Activated CD4-positive, alpha-beta T cell treated with anti-CD3 and anti-CD28 coated beads, Interleukin-2, amount 50 U/mL, for 48 hours (primary cell): ENCODE measurements at places on chromosomes 16 and 17.
A peak's percentile ranks its signal among the peaks of the same experiment; 100 is the strongest.

- DNase-seq: no peak
Measured at GRCh38 chr17:77936881-77937280, 21.6 kb upstream of the TNRC6C start.

DNA sequence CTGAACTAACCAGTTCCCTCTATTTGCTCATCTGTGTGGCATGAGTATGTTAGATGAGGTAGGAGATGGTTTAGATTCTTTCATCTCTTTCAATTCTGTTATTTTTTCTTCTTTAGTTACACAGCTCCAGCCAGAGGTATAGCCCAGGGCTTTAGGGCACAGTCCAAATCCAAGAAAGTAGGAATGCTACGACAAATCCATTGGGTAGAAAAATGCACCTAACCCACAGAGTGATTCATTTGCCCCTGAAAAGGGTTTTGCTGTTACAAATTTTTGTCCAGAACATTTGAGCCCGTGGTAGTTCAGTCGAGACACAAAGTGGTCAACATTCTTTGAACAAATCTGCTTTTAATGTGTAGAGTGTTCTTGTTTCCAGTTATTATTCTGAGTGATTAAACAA lies 250.7 kb downstream of the HS3ST3A1 start:
- DNase-seq: no peak

- no peak for DNase-seq
Measured at GRCh38 chr17:82545071-82545462, 25.5 kb downstream of the FOXK2 start.

DNA sequence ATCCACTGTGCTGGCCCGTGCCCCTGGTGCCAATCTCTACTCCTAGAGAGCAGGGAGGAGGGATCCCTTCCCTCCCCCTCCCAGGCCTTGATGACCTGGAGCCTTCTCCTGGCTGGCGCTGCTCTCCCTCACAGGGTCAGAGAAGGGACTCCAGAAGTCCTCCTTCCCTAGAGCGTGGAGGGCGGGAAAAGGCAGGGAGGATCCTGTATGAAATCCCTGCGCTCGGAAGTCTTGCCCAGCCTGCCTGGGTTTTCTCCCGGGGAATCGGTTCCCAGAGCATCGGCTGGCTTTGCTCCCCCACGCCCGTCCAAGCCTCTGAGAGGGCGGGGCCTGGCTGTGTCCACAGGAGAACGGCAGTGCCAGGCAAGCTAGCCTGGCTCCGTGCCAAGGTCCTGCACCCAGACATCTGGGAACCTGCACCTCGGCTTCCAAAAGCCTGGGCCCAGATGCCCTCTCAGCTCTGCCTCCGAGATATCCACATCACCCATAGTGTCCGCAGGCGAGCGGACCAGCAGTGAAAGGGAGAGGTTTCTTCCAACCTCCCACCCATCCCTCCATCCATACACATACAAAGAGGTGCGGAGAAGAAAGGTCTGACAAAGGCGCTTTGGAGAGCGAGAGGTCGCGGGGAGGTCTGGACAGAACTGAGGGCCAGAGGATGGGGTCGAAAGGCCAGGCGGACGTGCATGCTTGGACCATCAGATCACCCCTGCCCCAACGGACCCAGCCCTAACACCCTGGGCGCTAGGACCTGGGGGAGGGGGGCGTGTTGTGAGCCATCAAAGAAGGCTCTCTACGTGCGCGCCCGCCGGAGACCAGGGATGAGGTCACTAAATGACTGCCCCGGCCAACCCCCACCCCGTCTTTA lies 1.1 kb downstream of the MPP2 start:
- peak; percentile 34 for DNase-seq

DNA sequence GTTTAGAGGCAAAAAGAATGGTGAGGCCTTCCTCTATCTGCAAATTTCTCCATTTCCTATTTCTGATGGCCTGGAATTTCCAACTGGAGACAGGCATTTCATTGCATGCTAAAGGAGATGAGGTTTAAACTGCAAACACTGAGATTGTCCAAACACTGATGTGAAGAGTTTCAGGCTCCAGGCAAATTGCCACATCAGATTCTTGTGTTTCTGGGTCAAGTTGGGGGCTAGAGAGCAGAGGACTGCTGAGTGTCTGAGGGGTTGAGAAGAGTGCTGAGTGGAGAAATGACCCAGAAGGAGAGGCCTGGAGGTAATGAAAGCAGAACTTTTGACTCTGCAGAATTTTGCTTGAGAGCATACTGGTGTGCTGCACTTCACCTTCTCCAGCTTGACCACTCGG lies 216.7 kb upstream of the MPHOSPH6 start:
- DNase-seq: no peak

DNA sequence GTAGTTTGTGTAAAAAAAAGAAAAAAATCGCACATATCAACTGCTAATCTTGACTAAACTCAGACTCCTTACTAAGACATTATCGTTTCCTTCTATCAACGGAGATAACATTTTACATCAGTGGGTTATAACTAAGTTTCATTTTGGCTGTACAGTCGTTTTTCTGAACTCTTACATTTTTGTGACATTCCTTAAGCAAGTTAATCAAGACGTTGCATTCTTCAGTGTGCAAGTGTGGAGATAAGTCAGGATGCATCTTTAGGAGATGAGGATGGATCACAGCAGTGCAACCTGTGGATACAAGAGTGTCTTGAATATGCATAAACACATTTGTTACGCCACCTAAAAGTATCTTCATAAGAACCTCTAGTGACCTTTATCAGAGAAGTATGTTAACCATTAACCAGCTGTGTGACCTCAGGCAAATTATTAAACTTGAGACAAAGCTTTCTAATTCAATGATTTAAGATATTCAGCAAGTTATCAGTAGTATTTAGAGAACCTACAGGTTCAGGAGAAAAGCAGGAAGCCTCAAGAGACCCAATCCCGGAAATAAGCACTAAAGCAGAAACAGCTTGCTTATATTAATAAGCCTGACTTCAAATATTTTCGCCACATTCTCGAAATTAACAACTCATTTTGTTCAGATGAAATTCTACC lies 9.4 kb downstream of the CMC2 start:
- no peak for DNase-seq
